ENCODE measurements at places on chromosomes 12 and 14.

GRCh38 chr14:83101846-83102245, 1568.2 kb upstream of the SEL1L start:
- DNase-seq = no peak

- no peak for DNase-seq
These were observed 29.6 kb downstream of the ZFHX2 start for GRCh38 chr14:23521785-23522640.

GRCh38 chr12:98399532-98399931, 115.9 kb upstream of the TMPO start:
- DNase-seq = peak; percentile 23

GRCh38 chr14:72666610-72667009, 227.3 kb downstream of the DPF3 start:
- no peak for DNase-seq

DNA sequence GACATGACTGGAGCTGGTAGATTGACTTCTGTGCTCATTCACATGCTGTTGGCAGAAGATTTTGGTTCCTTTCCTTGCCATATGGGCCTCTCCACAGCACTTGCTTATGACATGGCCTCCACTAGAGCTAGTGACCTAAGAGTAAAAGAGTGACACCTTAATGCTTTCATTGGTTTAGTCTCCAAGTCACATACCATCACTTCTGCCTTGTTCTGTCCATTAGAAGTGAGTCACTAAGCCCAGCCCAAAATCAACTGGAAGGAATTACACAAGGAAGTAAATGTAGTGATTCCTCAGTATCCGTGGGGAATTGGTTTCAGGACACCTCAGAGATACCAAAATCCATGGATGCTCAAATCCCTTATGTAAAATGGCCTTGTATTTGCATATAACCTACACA, 81.3 kb downstream of the PPHLN1 start:
- no peak for DNase-seq

DNA sequence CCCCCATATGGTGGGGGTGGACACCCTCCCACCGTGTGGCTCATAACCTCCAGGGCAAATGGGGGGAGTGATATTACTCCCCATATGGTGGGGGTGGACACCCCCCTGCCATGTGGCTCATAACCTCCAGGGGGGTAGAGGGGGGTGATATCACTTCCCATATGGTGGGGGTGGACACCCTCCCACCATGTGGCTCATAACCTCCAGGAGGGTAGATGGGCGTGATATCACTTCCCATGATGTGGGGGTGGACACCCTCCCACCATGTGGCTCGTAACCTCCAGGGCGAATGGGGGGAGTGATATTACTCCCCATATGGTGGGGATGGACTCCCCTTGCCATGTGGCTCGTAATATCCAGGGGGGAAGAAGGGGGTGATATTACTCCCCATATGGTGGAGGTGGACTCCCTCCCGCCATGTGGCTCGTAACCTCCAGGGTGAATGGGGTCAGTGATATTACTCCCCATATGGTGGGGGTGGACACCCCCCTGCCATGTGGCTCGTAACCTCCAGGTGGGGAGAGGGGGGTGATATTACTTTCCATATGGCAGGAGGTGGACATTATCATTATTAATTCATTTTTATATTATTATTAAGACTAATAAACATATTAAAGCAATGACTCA, 51.2 kb upstream of the OXA1L start:
- no peak for DNase-seq

GRCh38 chr14:60151715-60152114, 13.5 kb downstream of the DHRS7 start:
- DNase-seq = peak; percentile 43

GRCh38 chr12:107368586-107368985, 275.2 kb upstream of the CRY1 start:
- DNase-seq = no peak

- no peak for DNase-seq
These were observed 174.2 kb upstream of the E2F7 start for GRCh38 chr12:77239617-77240016.

DNA sequence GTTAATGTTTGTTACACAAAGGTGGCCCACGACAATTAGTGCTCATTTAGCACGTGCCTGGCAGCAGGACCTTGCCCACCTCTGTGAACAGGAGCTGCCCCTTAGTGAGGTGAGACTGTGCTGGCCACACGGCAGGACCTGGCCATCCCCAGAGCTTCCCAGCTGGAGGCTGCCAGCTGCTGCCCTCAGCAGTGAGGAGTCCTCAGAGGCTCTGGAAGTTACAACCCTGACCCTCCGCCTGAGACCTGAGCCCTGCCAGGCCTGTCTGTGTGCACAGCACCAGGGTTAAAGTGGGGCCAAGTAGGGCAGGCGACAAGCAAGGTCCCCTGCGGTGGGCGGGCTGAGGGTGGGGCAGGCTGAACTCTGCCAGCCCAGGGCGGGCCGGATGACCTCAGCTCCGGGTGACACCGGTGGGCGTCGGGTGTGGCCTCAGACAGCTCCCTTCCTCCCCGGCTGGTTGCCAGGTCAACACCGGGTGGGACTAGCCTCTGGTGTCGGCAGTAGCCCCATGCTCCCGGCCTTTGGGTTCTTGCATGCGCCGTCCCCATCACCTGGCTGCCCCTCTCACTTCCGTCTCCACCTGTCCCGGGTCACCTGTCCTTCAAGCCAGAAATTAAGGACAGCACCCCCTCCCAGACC, 9.2 kb upstream of the LBHD2 start:
- DNase-seq = no peak

DNA sequence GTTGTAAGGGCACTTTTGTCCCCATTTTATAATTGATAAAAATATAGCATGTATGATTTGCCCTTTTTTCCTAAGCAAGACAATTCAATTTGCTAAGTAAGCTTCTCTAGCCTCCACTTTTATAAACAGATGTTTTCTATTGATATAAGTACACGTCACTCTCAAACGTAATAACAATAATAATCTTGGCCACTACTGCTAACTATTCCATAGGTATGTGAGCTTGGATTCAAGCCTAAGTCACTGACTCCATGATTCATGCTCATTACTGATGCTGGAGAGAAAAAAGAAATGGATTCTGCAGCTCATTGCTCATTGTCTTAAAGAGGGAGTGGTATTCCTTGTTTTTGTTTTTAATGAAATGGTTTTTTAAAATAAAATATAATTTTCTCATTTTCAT, 661.0 kb downstream of the GALC start:
- DNase-seq = no peak

DNA sequence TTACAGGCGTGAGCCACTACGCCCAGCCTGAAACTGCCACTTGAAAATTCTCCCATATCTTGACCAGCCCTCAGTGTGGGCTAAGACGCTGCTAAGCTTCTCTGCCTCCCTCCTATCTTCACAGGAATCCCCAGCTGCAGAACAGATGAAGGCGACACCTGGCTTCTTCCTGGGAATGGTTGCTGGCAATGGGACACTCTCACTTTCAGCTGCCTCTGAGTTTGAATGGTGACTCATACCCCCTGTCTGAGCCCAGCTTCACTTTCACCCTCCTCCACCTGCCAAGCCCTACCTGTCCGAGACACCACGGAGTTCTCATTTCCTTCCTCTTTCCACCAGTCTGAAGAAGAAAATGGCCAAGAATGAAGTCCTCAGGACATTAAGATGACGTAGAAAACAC, 18.3 kb upstream of the VASH1 start:
- DNase-seq = no peak

DNA sequence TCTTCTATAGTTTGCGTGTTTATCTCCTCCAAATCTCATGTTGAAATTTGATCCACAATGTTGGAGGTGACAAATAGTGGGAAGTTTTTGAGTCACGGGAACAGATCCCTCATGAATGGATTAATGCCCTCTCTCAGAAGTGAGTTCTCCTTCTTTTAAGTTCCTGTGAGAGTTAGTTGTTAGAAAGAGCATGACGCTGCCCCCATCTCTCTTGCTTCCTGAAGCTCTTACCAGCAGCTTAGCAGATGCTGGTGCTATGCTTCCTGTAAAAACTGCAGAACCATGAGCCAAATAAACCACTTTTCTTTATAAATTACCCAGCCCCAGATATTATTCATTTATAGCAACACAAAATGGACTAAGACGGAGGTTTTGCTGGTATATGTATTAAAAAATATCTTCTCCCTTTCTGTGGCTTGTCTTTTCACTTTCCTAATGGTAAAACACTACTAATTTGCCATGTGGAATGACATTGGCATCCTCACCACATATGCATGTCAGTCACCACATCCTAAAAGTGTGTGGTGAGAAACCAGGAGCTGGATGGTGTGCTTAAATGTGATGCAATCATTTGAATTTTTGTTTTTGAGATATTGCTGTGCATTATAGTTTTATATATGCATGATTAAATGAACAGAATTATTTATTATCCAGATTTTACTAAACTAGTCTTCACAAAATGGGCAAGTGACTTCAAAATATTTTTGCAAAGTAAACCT, 449.3 kb downstream of the ADAMTS20 start:
- no peak for DNase-seq

DNA sequence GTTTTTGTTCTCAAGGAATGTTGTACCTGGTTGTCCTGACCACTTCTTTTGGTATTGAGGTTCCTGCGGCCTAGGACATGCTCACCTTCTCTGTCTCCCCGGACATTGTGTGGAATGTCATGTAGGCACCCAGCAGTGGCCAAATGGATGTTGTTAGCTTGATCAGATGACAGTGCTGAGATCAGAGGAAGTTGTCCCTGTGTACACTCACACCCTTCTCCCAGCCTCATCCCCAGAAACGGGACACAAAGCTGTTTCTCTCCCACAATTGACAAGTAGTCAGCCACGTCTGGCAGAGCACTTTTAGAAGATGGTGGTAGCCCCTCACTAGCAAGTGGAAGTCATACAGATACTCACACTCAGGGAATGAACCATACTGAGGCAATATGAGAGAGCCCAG, 3.0 kb downstream of the PLEKHH1 start:
- no peak for DNase-seq

DNA sequence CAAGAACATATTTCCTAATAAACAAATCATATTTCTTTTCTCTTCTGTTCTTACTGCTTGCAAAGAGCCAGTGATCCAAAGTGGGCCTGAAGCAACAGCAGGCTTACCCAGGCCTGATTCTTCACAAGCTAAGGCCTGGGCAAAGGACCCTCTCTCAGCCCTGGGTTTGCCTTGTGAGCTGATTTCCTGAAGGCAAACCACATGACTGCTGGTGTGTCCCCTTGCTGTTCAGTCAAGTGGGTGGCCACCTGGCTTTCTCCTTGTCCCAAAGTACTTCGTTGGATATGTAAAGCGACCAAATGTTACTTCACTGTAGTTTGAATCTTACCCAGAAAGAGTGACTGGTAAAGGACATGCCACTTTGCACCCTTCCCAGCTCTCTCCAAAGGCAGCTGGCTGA, 392.9 kb downstream of the ZFP36L1 start:
- DNase-seq = no peak

- DNase-seq = no peak
These were observed 56.2 kb upstream of the CCT2 start for GRCh38 chr12:69529021-69529420.

GRCh38 chr12:52660934-52661499, 9.0 kb upstream of the KRT2 start:
- DNase-seq = no peak

DNA sequence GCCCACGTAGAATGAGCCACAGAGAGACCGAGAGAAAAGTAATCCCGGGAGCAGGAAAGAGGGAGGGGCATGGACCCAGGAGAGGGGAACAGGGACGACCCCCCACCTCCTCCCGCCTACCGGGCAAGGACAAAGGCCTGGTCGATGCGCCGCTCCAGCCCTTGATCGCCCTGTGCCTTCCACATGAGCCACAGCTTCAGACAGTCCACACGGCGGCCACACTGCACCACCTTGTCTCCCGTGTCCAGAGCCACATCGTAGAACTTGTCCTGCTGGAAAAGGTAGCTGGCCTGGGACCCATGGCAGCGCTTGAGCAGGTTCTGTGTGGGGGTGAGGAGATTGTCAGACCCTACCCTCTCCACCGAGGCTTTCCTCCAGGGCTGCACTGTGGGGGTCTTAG, 20.5 kb upstream of the ZNF740 start:
- no peak for DNase-seq

GRCh38 chr14:67410313-67410712, 1.7 kb downstream of the PLEK2 start:
- DNase-seq = no peak

- DNase-seq = no peak
These were observed 6.3 kb downstream of the DHH start for GRCh38 chr12:49088150-49088931.

- DNase-seq = no peak
These were observed 12.8 kb downstream of the MYL2 start for GRCh38 chr12:110907583-110907982.

GRCh38 chr12:77005611-77006098, 59.7 kb downstream of the E2F7 start:
- no peak for DNase-seq

DNA sequence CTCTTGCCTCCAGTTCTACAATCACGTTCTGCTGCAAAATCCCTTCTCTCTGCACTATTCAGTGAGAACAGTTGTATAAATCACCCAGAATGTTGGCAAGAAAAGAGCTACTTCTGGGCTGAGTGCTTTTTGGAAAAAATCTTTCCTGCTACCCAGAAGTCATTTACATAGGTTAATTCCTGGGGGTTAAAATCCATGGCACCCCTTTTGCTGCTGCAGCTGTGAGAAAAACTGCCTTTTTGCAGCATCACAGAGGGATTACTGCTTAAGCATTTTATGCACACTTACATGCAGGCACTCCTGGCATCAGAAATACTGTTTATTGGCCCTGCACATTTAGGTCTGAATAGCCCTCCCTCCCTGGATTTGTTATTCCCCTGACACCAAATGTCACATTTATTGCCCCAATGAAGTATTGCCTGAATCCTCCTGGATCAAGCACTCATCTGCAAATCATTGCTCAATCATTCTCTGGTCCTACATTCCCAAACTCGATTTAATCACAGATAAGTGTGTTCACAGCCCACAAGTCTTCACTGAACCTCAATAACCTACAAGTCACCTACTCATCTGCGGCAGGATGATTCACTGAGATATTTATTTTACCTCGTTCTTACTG, 43.1 kb upstream of the CCDC196 start:
- no peak for DNase-seq

DNA sequence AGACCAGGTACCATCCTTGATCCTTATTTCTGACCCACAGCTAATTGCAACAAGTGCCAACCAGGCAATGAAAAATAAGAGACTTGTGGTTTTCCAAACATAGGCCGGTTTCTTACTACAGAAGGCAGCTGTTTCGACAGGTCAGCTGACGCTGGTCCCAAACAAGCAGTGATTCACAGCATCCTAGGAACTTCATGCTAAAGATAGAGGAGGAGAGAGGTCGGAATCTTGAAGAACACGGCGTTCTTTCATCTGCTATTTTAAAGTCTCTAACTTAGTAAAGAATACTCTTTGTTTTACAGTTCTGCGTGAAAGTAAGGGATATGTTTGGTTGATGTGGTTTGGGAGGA, 28.1 kb upstream of the ADGRD1 start:
- no peak for DNase-seq

DNA sequence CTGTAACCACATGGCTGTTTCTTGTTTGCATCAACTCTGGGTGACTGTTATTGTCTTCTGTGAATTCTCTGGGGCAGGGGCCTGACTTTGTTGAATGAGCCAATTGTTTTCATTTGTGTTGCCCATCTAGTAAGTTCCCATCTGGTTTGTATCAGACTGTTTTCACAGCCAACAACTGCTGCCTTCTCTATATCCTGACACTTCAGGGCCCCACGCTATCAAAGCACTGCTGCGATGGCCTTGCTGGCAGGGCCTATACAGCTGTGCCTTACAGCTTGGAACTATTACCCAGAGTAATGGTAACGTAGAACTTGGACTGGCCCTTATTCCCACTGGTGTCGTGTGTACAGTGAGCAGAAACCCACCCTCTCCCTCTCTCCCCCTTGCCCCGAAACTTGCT, 104.3 kb upstream of the DACT1 start:
- DNase-seq = no peak

GRCh38 chr12:10661338-10661737, 12.5 kb downstream of the STYK1 start:
- DNase-seq = no peak

- DNase-seq = no peak
These were observed 448.6 kb downstream of the FUT8 start for GRCh38 chr14:65860956-65861611.
